Smooth muscle cell of the brain vasculature (primary cell): ENCODE measurements at places on chromosomes 2 and 18.
A peak's percentile ranks its signal among the peaks of the same experiment; 100 is the strongest.

GRCh38 chr2:58122540-58122939 is 75.9 kb downstream of the VRK2 start:
- DNase-seq = no peak

DNA sequence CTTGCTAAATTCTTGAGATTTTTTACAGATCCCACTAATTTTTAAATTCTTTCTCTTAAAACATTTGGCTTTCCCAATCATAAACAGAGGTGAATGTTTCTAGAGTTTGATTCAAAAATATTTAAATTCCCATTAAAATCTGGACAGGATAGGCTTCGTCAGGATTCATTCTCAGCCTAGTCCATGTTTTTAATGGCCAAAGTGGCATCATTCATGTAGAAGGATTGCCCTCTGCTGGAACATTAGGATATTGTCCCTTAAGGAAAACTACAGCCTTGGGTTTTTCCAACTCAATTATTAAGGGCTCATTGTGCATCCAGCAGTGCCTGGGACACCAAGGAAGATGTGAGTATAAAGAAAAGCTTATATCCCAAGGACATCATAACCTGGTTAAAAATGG is 71.7 kb downstream of the TPGS2 start:
- DNase-seq = peak; percentile 21

DNA sequence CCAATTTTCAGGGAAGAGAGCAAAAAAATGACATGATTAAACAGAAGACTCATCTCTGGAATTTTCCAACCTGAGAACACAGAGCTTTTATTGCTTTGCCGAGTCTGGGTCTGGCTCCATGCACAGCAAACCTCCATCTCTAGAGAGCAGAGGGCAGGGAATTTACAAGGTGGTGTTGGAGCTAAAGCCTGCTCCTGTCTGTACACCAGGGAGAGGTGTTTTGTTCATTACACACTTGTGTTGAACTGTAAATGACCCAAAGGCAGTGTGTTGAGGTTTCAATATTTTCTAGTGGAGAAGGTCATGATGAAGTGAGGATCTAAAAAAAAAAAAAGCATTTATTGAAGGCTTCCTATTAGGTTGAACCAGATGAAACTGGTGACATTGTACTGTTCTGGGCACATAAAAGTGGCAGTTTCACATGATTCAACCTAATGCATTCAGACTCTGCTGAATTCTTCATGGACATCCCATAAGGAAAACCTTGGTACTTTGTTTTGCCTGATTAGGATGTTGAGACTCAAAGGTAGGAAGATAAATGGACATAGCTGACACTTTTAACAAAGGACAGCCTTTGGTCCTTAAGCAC is 238.3 kb downstream of the CLIP4 start:
- DNase-seq = no peak

DNA sequence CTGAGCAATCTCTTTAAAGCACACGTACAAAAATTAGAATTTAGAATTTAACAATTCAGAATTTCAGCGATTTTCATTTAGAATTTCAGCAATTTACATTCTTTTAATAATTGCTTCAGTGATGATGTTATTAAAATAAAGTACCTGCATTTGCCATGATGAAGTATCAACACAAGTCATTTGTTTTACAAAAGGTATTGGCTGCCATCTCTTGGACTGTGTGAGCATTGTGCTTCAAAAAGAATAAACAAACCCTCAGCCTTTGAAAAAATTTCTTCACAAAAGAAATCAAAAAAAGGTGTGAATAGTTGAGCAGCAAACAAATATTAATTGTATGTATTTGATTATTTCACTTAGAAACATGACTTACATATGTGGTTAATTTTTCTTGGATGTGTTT is 27.1 kb upstream of the ZC3H15 start:
- no peak for DNase-seq

- DNase-seq = no peak
Measured at GRCh38 chr2:149062531-149062930, 24.0 kb downstream of the LYPD6B start.

DNA sequence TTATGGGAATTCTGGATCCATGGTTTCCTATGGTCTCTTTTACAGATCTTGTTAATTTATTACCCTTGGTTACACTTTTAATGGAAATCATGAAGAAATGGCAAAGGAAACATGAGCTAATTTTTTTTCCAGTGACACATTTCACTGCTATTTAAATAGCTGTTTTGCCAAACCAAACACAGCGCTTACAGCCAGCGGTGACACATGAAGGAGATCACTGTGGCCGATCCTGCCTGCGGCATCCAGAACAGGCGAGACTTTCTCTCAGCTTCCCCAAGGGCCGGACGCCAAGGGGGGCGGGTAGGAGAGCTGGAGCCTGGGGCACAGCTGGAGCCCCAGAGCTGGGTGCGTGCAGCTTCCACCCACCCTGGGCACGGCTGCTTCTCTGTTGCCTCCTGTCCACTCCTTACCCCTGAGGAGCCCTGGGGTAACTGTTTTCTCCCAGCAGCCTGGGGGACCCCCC is 81.4 kb upstream of the PKDCC start:
- peak; percentile 72 for DNase-seq

GRCh38 chr2:130873700-130874346 is 37.1 kb downstream of the ARHGEF4 start:
- peak; percentile 40 for DNase-seq

GRCh38 chr18:37457341-37457740 is 108.3 kb downstream of the CELF4 start:
- no peak for DNase-seq

DNA sequence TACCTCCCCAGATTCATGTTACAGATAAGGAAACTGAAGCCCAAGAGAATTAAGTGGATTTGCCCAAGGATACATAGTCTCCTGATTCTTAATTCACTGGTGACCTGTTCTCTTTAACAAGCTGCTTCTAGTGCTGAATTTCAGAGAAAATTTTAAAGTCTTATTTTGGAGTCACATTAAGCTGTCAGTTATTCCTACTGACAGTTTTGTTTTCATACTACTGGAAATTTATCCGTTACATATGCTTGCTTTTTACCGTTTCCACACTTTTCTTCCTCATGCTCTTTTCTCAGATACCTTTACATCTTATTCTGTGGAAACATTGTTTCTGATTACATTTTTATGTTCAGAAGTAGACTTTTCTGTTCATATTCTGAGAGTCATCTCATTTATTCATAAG is 1.3 kb downstream of the MOB4 start:
- DNase-seq = no peak

DNA sequence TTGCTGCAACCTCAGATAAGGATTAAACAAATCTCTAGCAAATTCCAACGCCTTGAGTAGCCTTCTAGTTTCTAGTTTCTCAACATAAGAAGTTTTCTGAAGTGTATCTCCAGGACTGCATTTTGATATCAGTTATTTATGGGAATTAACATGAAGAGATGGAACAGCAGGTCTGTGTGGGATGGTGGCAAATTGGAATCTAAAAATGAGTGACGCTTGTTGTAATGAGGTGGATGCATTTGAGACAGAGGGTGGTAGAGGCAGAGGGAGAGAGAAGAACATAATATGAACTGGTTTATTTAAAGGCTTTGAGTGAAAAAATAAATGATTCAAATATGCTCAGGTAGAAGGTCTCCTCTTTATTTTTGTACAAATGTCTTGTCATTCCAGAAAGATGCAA is 446.8 kb upstream of the GCFC2 start:
- no peak for DNase-seq

- no peak for DNase-seq
Measured at GRCh38 chr2:16862471-16862870, 196.8 kb upstream of the CYRIA start.

DNA sequence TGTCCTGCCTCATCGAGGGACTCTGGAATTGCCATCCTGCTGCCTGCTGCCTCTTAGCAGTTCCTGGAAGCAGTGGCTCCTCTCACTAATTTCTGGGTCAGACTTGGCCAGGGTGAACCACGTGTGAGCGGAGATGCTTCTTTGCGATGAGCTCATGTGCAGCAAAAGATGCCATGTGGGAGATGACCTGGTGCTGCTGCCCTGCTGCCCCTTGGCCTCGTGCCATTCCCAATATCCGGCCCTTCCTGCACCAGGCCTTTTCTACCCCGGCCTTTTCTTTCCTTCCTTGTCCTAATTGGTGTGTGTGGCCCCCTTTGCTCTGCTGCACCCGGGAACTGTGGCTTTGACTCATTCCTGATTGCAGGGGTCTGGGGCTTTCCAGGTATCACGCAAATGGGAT is 296.9 kb upstream of the HS6ST1 start:
- DNase-seq = no peak

GRCh38 chr18:40577239-40577980 is 1377.6 kb upstream of the PIK3C3 start:
- DNase-seq = no peak

GRCh38 chr2:132909427-132909826 is 239.4 kb upstream of the LYPD1 start:
- no peak for DNase-seq

GRCh38 chr18:49922228-49922627 is 108.9 kb upstream of the ACAA2 start:
- no peak for DNase-seq

DNA sequence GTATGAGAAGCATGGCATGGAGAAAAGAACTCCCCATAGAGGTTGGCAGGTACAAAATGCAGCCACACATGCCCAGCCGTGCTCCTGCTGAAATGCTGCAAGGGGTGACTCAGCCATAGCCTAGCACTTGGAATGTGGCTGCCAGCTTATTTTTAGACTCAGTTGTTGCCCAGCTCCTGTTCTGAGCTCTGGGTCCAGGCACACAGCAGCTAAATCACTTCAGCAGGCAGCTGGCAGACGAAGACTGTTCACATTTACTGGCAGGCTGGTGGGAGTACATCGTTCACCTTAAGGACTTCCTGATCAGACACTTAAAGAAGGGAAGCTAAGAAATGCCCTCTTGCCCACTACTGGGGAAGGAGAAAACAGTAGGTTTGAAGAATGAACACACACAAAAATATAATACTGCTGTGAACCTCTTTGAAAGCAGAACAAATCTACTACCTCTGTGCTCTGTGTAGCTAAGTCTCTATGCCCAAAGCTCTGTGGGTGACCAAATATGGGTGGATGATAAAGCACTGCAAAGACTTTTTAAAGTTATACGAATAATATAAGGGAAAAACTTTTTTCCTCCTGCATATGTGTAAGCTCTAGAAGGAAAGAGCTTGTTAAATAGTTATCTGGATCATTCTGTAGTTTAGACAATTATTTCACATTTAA is 146.1 kb downstream of the LNPK start:
- no peak for DNase-seq

- DNase-seq = no peak
Measured at GRCh38 chr2:140033638-140034037, 1253.4 kb upstream of the NXPH2 start.

DNA sequence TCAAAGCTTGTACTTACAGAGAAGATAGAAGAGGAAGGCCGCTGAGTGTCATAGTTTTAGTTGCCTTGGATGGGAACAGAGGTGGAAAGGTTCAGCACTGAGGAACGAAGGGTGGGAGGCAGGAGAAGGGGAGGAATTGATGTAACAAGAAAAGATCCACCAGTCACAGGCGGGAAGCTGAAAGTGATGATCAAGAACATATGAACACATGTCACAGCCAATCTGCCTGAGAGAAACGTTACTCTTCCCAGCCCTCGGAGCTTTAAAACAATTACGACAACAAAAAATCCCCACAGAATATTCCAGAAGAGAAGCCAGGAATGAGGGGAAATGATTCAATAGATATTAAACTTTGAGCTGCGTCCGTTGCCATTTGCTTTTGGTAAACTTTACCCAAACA is 87.1 kb downstream of the TSHZ1 start:
- no peak for DNase-seq

GRCh38 chr2:170815746-170816503 is 762 bp upstream of the GAD1 start:
- DNase-seq = no peak

DNA sequence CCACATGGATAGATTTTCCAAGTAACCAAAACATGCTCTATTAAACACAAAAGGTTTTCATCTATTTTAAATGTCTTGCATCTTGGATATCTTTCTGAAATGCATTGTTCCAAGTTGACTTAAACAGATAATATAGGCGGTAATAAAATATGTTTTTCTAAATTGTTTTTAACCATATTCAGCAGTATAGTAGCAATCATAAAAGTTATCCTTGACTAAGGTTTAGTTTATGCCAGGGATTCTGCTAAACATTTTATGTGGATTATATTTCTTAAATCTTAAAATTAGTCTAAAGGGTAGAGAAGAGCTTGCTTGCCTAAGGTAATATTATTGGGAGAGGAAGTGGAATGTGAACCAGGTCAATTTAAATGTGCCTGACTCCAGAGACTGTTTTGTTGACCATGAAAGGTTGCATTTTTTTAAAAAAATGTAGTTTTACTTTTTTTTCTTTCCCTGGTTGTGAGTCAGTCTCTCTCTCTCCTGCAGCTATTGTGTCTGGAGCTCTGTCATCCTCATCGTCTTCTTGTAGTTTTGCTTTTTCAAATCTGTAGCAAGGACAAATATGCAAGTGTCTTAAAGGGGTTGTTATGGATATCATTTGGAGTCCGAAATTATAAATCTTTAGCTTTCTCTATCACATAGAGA is 309.1 kb upstream of the COL3A1 start:
- DNase-seq = no peak

- no peak for DNase-seq
Measured at GRCh38 chr18:37435996-37436395, 129.6 kb downstream of the CELF4 start.

DNA sequence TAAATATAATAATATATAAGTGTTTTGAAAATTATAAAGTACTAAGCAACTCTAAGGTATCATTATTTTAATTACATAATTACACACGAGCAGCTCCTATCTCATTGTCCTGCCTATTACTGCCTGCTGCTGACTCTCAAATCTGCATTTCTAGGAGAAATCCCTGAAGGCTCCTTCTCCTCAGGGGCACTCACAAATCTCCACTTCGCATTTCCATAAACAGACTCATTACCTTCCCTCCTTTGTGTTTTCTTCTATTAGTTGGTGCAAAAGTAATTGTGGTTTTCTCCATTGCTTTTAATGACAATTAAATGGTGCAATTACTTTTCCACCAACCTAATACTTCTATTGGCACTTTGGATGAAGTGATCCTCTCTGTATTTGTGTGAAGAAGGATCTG is 135.0 kb upstream of the HNMT start:
- no peak for DNase-seq

- DNase-seq = no peak
Measured at GRCh38 chr18:62877411-62878221, 162.3 kb downstream of the PHLPP1 start.

- no peak for DNase-seq
Measured at GRCh38 chr2:240928476-240929363, 22.6 kb downstream of the CROCC2 start.

DNA sequence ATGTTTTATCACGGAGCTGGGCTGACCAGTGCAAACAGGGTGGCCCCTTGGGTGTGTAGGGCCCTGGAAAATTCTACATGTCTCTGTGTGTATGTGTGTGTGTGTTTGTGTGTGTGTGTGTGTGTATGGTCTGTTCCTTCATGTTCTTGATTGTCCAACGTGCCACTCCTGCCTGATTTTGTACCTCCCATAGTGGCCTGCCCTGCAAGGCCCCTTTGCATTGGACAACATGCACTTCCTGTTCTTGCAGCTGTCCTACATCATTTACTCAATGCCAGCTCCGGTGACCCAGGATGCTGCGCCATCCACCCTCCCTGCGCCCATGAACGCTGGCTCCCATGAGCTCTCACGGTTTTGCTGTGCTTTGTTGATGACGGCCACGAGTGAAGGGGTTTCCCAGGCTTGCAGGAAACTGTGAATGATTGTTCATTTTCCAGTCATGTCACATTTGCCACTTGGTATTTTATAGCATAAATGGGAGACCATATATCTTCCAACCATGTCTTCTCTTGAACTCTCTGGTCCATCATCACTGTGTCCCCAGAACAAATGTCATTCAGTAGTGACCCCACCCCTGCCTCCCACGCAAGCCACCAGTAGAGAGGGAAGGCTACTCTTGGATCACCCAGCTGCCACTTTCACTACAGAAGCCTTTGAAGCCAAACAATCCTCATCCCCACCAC is 69.7 kb upstream of the NCK2 start:
- DNase-seq = no peak
